Immature natural killer cell (primary cell): ENCODE measurements at places on chromosomes 1 and 21. TPM values are rescaled to one million over a fixed set of nuclear protein-coding genes. Genes with fewer than 3 reads are reported as not detected.

Gene GABPA
- polyA plus RNA-seq, result 14.8 TPM

Gene PRAMEF1
- not detected for polyA plus RNA-seq

GRCh38 chr1:184291701-184292100 lies 95.1 kb upstream of the C1orf21 start:
- no peak overlapping the region for H3K4me3 ChIP-seq
- no peaks in the 10 kb centered on the region for H3K27me3 ChIP-seq
- H3K27ac ChIP-seq, result no peak overlapping the region

DNA sequence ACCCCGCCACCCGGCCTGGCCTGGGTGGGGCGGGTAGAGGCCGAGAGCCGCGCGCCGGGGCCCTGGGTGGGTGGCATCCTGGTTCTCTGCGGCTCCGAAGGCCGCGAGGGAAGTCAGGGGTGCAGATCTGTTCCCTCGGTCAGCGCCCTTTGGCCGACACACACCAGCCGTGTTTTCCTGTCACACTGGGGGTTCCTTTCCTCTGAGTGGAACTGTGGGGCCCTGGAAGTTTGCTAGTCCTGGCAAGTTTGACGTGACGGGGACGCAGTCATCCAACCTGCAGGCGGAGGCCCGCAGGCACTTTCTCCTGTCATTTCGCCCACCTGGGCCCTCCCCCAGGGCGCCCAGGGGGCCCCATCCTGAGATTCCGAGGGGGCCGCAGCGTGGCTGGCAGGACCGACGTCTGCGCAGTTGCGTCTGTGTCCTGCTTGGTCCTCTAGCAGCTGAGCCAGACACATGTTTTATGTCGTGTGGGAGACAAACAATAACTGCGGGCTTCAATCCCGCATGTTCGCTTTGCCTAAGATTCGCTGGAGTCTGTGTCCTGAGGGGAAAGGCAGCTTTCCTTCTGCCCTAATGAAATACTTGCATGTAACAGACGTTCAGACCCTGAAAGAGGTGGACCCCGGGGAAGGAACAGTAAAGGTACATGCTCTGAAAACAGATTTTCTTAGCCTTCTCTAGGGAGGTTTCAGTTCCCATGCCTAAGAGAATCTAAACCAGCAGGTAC lies 1.5 kb downstream of the FAM163A start:
- H3K4me3 ChIP-seq, result no peak overlapping the region
- no peaks in the 10 kb centered on the region for H3K36me3 ChIP-seq
- no peak overlapping the region for H3K27ac ChIP-seq

DNA sequence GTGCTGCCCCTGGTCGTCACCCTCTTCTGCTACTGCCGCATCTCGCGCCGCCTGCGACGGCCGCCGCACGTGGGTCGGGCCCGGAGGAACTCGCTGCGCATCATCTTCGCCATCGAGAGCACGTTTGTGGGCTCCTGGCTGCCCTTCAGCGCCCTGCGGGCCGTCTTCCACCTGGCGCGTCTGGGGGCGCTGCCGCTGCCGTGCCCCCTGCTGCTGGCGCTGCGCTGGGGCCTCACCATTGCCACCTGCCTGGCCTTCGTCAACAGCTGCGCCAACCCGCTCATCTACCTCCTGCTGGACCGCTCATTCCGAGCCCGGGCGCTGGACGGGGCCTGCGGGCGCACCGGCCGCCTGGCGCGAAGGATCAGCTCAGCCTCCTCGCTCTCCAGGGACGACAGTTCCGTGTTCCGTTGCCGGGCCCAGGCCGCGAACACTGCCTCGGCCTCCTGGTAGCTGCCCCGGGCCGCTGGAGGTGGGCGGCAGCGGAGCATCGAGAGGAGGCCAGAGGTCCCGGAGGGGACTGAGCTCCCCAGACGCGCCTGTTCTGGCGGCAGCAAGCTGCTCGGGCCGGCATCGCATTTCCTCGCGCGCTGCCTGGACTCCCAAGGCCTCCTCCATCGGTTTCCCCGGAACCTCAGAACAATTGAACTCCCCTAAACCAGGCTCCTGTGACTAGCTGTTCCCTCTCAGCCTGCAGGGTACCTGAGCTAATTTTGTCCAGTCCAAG lies 1.1 kb downstream of the GPR25 start:
- peaks cover 7% of the 10 kb centered on the region for H3K36me3 ChIP-seq
- H3K27ac ChIP-seq, result peak overlapping the region; percentile 74
- peaks cover 2% of the 10 kb centered on the region for H3K27me3 ChIP-seq
- peaks cover 70% of the 10 kb centered on the region for H3K4me1 ChIP-seq
- no peak for DNase-seq

Gene CFHR3
- polyA plus RNA-seq, result not detected

GRCh38 chr1:204340081-204340889 lies 19.4 kb downstream of the PLEKHA6 start:
- H3K27me3 ChIP-seq, result peaks cover 2% of the 10 kb centered on the region
- DNase-seq, result no peak
- H3K27ac ChIP-seq, result no peak overlapping the region
- H3K4me3 ChIP-seq, result no peak overlapping the region

- peaks cover 28% of the 10 kb centered on the region for H3K36me3 ChIP-seq
- H3K27ac ChIP-seq, result no peak overlapping the region
- no peaks in the 10 kb centered on the region for H3K27me3 ChIP-seq
Measured at GRCh38 chr1:5961601-5962000, 30.6 kb downstream of the NPHP4 start.

DNA sequence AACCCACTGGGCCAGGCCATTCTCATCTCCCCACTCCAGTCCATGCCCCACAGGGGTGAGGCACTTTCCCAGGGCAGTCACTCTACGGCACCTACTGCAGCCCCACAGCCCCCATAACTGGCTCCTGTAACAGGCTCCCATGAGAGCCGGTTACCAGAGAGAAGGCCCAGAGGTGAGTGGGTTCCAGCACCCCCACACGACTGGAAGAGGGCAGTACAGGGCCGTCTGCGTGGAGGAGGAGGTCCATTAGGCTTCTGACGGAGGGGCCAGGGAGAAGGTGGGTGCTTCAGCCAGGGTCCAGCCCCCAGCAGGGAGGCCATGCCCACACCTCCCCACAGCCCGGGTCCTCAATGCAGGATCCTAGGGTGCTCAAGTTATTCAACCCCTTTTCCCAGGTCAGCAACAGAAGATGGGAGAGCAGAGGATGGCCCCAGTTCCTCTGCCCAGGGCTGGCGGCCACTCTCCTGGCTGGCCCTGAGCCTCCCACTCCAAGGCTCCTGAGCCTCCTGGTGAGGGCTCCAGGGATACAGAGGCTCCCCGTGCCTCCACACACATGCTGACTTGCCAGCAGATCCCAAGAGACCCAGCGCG lies 1.6 kb downstream of the ACAP3 start:
- peaks cover 15% of the 10 kb centered on the region for H3K4me1 ChIP-seq
- H3K36me3 ChIP-seq, result no peaks in the 10 kb centered on the region
- H3K27me3 ChIP-seq, result peaks cover 10% of the 10 kb centered on the region
- DNase-seq, result no peak
- peak overlapping the region; percentile 81 for H3K27ac ChIP-seq

- no peak for DNase-seq
- H3K4me3 ChIP-seq, result no peak overlapping the region
- no peaks in the 10 kb centered on the region for H3K27me3 ChIP-seq
- peaks cover 21% of the 10 kb centered on the region for H3K36me3 ChIP-seq
- no peak overlapping the region for H3K27ac ChIP-seq
- peaks cover 8% of the 10 kb centered on the region for H3K4me1 ChIP-seq
Measured at GRCh38 chr1:8464377-8464776, 146.5 kb downstream of the SLC45A1 start.

Gene SMIM12
- polyA plus RNA-seq, result 114 TPM

Gene ACTN2
- not detected for polyA plus RNA-seq

Gene PRAMEF2
- polyA plus RNA-seq, result not detected

DNA sequence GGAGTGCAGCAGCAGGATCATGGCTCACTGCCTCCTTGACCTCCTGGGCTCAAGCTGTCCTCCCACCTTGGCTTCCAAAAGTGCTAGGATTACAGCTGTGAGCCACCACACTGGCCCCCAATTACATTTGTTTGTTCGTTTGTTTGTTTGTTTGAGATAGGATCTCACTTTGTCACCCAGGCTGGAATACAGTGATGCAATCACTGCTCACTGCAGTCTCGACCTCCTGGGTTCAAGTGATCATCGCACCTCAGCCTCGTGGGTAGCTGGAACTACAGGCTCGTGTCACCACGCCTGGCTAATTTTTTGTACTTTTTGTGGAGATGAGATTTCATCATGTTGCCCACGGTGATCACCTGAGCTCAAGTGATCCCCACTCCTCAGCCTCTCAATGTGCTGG lies 2.0 kb upstream of the VPS72 start:
- H3K27me3 ChIP-seq, result peaks cover 9% of the 10 kb centered on the region
- H3K27ac ChIP-seq, result no peak overlapping the region
- no peaks in the 10 kb centered on the region for H3K36me3 ChIP-seq
- no peak overlapping the region for H3K4me3 ChIP-seq
- peaks cover 32% of the 10 kb centered on the region for H3K4me1 ChIP-seq

Gene TSSK3
- 2.7 TPM for polyA plus RNA-seq

- peaks cover 18% of the 10 kb centered on the region for H3K4me1 ChIP-seq
- peak; percentile 33 for DNase-seq
- peaks cover 21% of the 10 kb centered on the region for H3K27me3 ChIP-seq
- H3K36me3 ChIP-seq, result peaks cover 4% of the 10 kb centered on the region
- H3K4me3 ChIP-seq, result peak within 1 kb of the TSS; percentile 89
Measured at GRCh38 chr21:42218836-42219605, at the start of gene ABCG1. TSS of gene ABCG1 (plus strand) at chr21:42219140. CDS start at chr21:42219263, 123 bp downstream.

Gene TEDDM1
- not detected for polyA plus RNA-seq

- no peak for DNase-seq
- H3K36me3 ChIP-seq, result no peaks in the 10 kb centered on the region
- H3K27ac ChIP-seq, result no peak overlapping the region
- H3K4me3 ChIP-seq, result no peak overlapping the region
- H3K27me3 ChIP-seq, result peaks cover 2% of the 10 kb centered on the region
Measured at GRCh38 chr1:203944651-203945404, 83.4 kb downstream of the SNRPE start.

Gene SH2D2A
- polyA plus RNA-seq, result 84.1 TPM

- H3K4me1 ChIP-seq, result peaks cover 37% of the 10 kb centered on the region
- H3K27me3 ChIP-seq, result peaks cover 33% of the 10 kb centered on the region
- DNase-seq, result no peak
Measured at GRCh38 chr1:220876511-220877376, 2.5 kb upstream of the HLX start.

Gene NTRK1
- not detected for polyA plus RNA-seq

Gene ZNF692
- 7.7 TPM for polyA plus RNA-seq

Gene SLC45A3
- not detected for polyA plus RNA-seq

DNA sequence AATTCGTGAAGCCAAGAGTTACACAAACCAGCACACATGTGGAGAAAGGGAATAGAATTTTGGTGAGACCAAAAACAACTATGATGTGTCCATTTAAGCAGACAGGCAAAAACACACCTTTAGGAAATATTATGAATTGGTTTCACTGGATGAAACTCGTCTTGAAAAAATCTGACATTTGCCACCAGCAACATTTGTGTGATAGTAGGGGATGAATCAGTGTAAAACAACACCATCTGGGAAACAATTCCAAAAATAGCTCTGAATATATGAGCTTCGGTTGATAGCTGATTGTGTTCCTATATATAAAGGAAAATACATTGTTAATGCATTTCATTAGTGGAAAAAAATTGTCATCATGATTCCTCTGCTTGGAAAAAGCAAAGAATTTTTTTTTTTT lies 327.8 kb downstream of the PAPPA2 start:
- no peaks in the 10 kb centered on the region for H3K36me3 ChIP-seq
- H3K4me1 ChIP-seq, result no peaks in the 10 kb centered on the region
- H3K27ac ChIP-seq, result no peak overlapping the region

GRCh38 chr1:217876896-217877295 lies 245.8 kb downstream of the SPATA17 start:
- no peaks in the 10 kb centered on the region for H3K27me3 ChIP-seq
- H3K4me1 ChIP-seq, result no peaks in the 10 kb centered on the region
- no peaks in the 10 kb centered on the region for H3K36me3 ChIP-seq
- no peak overlapping the region for H3K4me3 ChIP-seq
- H3K27ac ChIP-seq, result no peak overlapping the region

GRCh38 chr1:153386500-153386901 lies 4.4 kb downstream of the S100A8 start:
- H3K4me1 ChIP-seq, result no peaks in the 10 kb centered on the region
- H3K27me3 ChIP-seq, result peaks cover 4% of the 10 kb centered on the region
- H3K36me3 ChIP-seq, result no peaks in the 10 kb centered on the region
- no peak overlapping the region for H3K4me3 ChIP-seq
- DNase-seq, result no peak

DNA sequence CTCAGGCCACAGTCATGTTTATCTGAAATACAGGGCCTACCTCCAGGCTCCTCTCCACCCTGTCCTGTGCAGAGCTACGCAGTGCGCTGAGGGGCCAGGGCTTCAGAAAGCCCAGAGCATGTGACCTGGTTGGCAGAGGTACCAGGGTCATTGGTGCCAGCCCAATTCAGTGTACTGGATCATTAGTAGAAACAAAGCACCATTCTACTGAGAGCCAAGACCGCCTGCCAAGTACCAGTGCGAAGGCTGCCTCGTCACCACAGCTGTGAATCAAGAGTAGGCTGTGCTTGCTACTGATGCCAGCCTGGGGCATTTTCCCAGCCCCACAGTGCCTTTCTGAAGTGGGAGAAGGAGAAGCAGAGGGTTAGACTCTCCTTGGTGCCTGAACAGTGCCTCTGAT lies 59.8 kb downstream of the CAPN9 start:
- H3K27ac ChIP-seq, result no peak overlapping the region
- no peaks in the 10 kb centered on the region for H3K36me3 ChIP-seq
- no peak overlapping the region for H3K4me3 ChIP-seq
- H3K4me1 ChIP-seq, result no peaks in the 10 kb centered on the region
- DNase-seq, result no peak

Gene RNU1-1
- polyA plus RNA-seq, result not detected

DNA sequence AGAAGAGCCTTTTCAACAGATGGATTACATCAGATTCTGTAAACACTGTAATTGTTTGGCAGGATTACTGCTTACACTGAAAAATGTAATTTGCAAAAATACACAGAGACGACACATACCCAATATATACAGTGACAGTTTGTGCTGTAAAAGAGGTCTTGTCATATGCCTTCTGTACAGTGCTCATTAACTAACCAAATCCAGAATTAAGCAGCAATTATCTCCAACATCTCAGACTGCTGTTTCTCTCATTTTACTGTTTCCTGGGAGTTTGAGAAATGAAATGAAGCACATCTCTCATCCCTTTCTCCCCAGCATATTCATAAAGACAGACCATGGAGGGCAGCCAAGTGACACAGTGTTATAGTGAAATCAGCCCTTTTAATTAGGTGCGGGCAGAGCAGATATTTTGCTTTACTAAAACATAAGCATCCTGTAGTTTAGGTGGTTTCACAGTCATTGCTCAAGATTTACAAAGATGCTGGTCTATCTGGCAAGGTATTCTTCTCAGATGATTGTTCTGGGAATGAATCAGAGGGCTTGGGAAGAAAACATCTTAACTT lies 618.4 kb upstream of the USP24 start:
- no peak overlapping the region for H3K27ac ChIP-seq
- H3K4me1 ChIP-seq, result no peaks in the 10 kb centered on the region
- H3K36me3 ChIP-seq, result no peaks in the 10 kb centered on the region
- no peak for DNase-seq
- no peaks in the 10 kb centered on the region for H3K27me3 ChIP-seq
- H3K4me3 ChIP-seq, result no peak overlapping the region

Gene DCAF8
- polyA plus RNA-seq, result 62.1 TPM

Gene AMY2A
- not detected for polyA plus RNA-seq

DNA sequence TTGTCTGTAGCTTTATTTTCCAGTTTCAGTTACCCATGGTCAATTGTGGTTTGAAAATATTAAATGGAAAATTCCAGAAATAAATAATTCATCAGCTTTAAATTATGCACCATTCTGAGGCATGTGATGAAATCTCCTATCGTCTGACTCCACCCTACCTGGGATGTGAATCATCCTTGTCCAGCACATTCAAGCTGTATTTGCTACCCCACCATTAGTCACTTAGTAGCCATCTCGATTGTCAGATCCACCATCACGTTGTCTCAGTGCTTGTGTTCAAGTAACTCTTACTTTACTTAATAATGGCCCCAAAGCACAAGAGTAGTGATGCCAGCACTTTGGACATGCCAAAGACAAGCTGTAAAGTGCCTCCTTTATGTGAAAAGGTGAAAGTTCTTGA lies 4.0 kb downstream of the STPG1 start:
- H3K27me3 ChIP-seq, result peaks cover 5% of the 10 kb centered on the region
- peaks cover 9% of the 10 kb centered on the region for H3K4me1 ChIP-seq
- H3K27ac ChIP-seq, result no peak overlapping the region
- no peaks in the 10 kb centered on the region for H3K36me3 ChIP-seq

Gene PPFIA4
- not detected for polyA plus RNA-seq
